ENCODE measurements at places on chromosomes 11 and 22.

- no peak for DNase-seq
Observed at GRCh38 chr11:79185351-79185750, 255.5 kb downstream of the TENM4 start.

DNA sequence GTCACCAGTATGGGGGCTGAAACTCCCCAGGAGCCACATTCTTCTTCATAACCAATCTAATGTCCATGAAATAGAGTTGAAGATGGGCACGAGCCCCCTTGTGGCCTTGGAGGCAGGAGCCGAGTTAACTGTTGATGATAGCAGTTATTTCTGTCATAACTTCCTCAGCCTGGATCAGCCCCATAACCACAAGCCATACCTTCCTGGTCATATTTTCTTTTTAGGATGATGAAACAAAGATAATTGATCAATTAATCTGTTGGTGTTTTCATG, 65.0 kb upstream of the TTC12 start:
- DNase-seq: no peak

DNA sequence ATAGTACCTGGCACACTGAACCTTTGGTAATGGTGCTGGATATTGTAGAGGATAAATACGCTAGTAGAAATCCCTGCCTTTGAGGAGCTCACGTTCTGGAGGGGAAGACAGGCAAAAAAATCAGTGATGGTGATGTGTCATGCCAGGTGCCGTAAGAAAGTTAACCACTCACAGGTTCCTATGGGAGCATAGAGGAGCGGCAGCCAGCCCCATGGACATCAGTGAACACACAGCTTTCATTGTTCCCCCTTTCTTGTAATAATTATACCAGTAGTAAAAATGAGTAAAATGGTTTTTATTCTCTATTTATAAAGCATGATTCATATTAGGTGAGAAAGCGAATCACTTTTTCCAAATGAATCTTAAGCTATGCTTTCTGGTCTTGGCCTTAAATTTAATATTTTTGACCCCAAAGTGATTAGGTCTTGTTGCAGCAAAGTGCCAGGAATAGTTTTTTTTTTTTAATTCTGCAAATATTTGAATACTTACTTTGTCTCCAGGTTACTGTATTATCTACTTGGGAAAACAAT, 57.9 kb downstream of the UVRAG start:
- DNase-seq: no peak

GRCh38 chr11:17846852-17847453, 112.4 kb downstream of the KCNC1 start:
- DNase-seq: no peak

GRCh38 chr11:132125988-132126871, 755.8 kb downstream of the NTM start:
- no peak for DNase-seq

DNA sequence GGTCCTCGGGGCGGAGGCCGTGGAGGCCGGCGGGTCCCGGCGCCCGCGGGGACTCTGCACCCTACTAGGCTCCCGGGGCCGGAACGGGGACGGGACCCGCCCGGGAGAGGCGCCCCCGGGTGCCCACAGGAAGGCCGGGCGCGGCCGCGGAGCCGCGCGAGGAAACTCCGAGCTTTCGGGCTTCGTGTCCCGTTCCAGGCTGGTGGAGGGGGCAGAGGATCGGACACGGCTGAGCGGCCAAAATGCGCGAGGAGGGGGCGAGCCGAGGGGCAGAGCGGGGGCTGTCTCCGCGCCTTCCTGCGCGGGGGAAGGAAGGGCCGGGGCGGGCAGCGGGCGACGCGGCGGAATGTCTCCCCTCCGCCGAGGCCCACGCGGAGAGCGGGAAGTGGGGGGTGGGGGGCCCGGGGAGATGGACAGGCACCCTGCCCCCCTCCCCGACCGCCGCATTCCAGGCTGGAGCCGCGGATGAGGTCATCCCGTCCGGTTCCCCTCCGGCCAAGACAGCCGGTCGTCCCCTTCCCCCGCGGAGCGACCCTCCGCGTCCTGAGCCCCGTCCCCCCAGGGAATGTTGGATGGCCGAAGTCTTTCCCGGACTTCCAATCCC, 430 bp downstream of the CDC42EP1 start:
- DNase-seq: no peak

Data from smooth muscle cell of the brain vasculature (primary cell).